Activated T-cell treated with anti-CD3 and anti-CD28 coated beads, Interleukin-2, amount 50 U/mL, for 48 hours (primary cell): ENCODE measurements at places on chromosomes 5 and 9.

GRCh38 chr5:85278193-85278592 lies 893.5 kb upstream of the EDIL3 start:
- DNase-seq: no peak

GRCh38 chr5:73544429-73545402 lies 20.7 kb downstream of the ANKRA2 start:
- no peak for DNase-seq

DNA sequence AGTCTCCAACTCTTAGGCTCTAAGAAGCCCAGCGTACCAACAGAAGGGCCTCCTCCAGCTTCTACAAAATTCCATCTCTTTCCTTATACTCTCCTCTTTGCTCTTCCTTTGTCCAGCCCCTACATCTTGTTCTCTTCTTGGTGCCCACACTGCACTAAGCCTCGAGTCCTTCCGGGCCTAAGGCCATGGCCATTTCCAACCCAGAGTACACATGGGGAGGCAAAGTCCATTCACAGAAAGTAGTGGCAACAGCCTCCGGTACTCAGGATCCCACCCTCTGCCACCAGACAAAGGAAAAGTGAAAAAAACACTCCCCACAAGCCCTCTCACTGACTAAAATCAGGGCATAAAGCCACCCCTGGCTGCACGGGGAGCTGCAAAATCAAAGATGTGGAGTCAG lies 60.3 kb downstream of the SAXO1 start:
- no peak for DNase-seq

- DNase-seq: no peak
These were observed 142.1 kb upstream of the NMUR2 start for GRCh38 chr5:152547202-152547601.

DNA sequence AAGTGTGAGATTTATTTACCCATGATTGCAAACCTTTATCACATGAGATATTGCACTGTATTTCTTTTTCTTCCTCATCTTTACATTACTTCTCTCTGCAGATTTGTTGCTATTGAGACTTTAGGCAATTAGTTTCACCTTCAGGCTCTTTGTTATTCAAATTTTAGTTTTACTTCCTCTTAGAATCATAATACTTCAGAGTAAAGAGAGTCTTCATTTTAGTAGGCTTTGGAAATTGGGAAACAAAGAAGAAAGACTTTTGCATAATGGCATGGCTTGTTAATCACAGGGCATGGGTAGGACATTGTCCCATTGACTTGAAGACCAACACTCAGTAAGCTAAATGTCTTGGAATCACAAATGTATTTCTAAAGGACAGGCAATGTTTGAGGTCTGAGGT lies 1.2 kb upstream of the PCDHGA5 start:
- no peak for DNase-seq

DNA sequence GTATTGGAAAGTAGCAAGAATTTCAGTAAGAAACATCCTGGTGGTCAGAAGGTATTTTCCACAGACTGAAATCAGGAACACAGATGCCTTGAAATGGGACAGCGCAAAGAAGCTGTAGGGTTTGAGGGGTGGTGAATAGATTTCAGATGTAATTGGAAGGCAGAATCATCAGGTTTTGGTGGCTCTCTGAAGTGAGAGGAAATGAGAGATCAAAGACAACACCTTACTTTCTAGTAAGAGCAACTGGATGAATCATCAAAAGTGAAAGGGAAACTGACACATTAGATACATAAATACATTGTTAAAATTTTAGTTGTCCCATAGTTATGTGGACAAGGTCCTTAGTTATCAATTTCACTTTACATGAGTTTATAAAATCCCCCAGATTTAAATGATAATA lies 188.2 kb upstream of the SLC27A6 start:
- DNase-seq: no peak

GRCh38 chr5:51544031-51544785 lies 161.0 kb downstream of the ISL1 start:
- DNase-seq: no peak

DNA sequence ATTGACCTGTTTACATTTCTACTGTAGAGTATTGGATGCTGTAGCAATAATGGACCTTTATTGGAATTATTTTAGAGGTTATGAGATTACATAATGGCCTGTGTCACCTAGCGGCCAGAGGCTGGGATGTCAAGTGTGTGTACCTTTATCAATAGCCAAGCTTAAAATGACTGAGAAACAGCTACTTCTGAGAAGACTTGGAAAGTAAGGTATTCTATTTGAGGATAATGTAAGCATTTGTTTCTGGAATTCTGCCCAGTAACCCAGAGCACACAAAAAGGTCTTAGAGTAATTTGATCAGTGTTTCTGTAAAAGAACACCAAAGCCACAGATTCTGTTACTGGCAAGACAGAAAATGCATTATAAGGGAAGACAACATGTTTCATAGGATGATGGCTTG lies 116.8 kb downstream of the MACIR start:
- DNase-seq: no peak

DNA sequence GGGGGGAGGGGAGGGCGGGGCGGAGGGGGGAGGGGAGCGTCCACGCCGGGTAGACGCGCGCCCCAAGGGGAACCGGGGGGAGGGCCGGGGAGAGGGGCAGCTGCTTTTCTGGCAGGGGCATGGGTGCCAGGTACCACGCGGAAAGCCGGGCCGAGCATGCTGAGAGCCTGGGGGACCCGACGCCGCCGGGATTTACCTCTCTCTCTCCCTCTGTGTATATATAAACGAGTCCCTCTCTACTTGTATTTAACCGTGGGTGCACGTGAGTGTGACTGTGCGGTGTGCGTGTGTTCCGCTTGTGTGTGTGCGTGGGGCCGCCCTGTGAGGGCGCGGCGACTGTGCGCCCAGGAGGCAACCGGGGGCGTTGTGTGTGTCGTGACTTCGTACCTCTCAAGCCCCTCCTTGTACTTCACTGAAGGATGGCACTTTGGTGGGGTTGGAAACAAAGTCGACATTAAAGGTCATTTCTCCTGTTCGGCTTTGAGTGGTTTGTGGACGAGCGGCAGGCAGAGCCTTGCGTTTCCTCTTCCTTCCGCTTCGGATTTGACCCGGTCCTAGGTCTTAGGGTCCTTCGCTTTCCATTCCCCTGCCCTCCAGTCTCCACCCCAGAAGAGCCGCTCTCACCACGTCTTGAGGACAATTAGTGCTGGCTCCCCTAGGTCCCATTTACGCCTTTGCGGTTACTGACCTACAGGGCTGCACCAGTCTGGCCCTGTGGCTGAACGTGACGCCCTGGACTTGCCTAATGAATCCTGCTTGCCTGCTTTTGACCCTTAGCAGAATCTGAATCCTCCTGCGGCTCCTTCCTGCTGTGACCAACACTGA lies 36.2 kb upstream of the TTC1 start:
- DNase-seq: no peak

DNA sequence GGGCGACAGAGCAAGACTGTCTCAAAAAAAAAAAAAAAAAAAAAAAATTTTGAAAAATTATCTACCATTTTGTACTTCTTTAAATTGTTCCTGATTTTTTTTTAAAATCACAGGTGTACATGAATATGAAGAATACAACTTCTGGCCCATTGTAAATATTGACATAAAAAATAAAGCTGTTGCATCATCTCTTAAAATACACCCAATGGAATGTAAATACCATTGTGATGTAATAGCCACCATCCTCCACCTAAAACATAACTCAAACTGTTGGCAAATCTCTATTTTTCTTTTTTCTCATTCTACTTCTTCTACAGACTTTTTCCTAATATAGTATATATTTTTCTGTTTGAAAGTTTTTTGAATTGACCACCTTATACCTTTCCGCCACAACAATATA lies 61.0 kb upstream of the TEX48 start:
- DNase-seq: no peak

GRCh38 chr5:118326481-118327045 lies 661.8 kb downstream of the DTWD2 start:
- no peak for DNase-seq

- DNase-seq: no peak
These were observed 670 bp upstream of the FBP1 start for GRCh38 chr9:94639999-94640376.

- no peak for DNase-seq
These were observed 49.5 kb downstream of the TJP2 start for GRCh38 chr9:69223605-69224004.

DNA sequence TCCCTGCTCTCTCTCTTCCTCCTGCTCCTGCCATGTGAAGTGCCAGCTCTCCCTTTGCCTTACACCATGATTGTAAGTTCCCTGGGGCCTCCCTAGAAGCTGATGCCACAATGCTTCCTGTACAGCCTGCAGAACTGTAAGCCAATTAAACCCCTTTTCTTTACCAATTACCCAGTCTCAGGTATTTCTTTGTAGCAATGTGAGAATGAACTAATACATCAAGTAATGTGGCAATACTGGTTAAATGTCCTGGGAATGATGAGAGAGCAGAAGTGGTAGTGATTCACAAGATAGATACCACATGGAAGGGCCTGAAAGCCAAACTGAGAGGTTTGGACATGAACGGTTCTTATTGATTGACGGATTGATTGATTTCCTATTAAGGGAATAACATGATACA lies 62.6 kb upstream of the IL12B start:
- DNase-seq: no peak
